ENCODE measurements at places on chromosomes 1 and 21. TPM values are rescaled to one million over a fixed set of nuclear protein-coding genes. Genes with fewer than 3 reads are reported as not detected.

The CYP2J2 gene
- total RNA-seq = 1.1 TPM

The EPHA8 gene
- not detected for total RNA-seq

The CENPF gene
- total RNA-seq = 0.85 TPM

The VASH2 gene
- 0.24 TPM for total RNA-seq

The KIF17 gene
- 1.7 TPM for total RNA-seq

The LCE2A gene
- total RNA-seq = not detected

The INSRR gene
- total RNA-seq = not detected

The NUP210L gene
- total RNA-seq = 0.24 TPM

The CAMK1G gene
- not detected for total RNA-seq

The SLC44A3 gene
- 9.2 TPM for total RNA-seq

The USP48 gene
- total RNA-seq = 22.4 TPM

The DVL1 gene
- 265 TPM for total RNA-seq

The TMPRSS15 gene
- not detected for total RNA-seq

The RAB29 gene
- total RNA-seq = 25.8 TPM

The DMBX1 gene
- total RNA-seq = not detected

The OR13G1 gene
- total RNA-seq = not detected

The DEPDC1 gene
- 1.1 TPM for total RNA-seq

The LRRC38 gene
- not detected for total RNA-seq

The IVL gene
- 0.43 TPM for total RNA-seq

The FMO4 gene
- 0.85 TPM for total RNA-seq

The GPR37L1 gene
- total RNA-seq = not detected

The NTMT2 gene
- total RNA-seq = not detected

The HSD3B2 gene
- not detected for total RNA-seq

The PLCH2 gene
- total RNA-seq = 107 TPM

The SORT1 gene
- total RNA-seq = 14.9 TPM

The FLG2 gene
- not detected for total RNA-seq

The OSBPL9 gene
- 88.7 TPM for total RNA-seq

The KCNE2 gene
- not detected for total RNA-seq

The LCE1C gene
- total RNA-seq = 0.24 TPM

The CFAP141 gene
- not detected for total RNA-seq

The ZRANB2 gene
- 21.0 TPM for total RNA-seq

The TTC24 gene
- total RNA-seq = not detected

The SMYD3 gene
- total RNA-seq = 16.6 TPM

The NBPF10 gene
- total RNA-seq = 1.3 TPM

Data from tracheal epithelial cell (primary cell).